Activated CD8-positive, alpha-beta memory T cell treated with anti-CD3 and anti-CD28 coated beads for 1 hour (primary cell): ENCODE measurements at places on chromosomes 16 and 17.

- no peak for DNase-seq
Observed at GRCh38 chr16:68715471-68715870, 21.6 kb upstream of the CDH1 start.

- DNase-seq = no peak
Observed at GRCh38 chr17:8066841-8067775, 20.4 kb downstream of the ALOX12B start.

GRCh38 chr16:26197707-26198106, 505.9 kb downstream of the HS3ST4 start:
- no peak for DNase-seq

GRCh38 chr16:31460582-31461002, 1.3 kb downstream of the ARMC5 start:
- no peak for DNase-seq
